ENCODE measurements at places on chromosomes 5 and 9.

DNA sequence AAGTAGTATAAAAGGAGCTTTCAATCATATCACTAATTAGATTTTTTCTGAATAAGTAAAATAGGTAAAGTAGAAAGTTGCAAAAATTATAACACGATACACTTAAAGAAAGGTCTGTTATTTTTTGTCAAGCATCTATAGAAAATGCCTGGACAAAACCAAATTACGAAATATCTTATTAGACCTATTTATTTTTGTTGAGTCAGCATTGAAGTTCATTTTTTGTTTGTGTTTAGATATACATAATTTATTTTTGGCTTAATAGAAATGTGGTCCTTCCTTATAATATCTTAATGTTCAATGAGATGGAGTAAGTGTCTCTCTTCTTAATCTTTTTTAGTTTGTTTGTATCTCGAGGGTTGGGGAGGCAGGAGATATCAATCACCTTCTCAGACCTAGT, 214.8 kb upstream of the GRIA1 start:
- DNase-seq: no peak

DNA sequence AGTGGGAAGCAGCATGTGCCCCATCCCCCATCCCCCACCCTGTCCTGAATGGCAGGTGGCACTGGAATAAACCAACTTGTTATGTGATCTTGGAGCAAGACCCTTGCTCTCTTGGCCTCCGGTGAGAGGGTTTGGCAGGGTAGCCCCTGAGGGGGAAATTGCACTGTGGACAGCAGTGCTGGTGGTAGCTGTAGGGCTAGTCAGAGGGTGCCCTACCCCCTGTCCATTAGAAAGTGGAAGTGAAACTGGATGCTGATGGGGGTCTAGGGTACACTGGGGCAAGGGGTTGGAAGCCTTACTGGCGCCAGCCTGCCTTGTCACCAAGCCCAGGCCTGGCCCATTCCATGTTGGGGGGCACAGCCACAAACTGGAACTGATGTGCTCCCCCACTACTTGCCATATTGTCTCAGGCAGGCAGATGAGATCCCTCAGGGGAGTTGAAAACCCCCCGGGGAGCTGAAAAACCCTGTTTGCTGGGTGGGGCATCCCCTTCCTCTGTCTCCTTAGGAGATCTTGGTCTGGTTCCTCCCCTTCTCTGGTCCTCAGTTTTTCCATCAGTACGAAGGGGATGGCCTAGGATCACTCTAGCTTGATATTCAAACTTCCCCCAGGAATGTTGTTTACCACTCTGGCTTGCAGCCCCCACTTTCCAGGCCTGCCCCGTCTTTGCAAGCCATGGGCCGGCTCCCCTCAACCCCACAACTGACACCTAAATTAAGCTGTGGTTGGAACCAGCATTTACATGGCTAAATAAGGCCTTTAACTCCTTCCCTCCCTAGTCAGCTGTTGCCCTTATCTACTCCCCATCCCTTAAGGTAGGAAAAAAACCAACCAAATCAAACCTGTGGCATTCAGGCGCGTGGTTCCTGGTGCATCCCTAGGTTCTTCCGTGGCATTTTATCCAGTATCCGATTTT, 14.4 kb upstream of the SYNPO start:
- no peak for DNase-seq

DNA sequence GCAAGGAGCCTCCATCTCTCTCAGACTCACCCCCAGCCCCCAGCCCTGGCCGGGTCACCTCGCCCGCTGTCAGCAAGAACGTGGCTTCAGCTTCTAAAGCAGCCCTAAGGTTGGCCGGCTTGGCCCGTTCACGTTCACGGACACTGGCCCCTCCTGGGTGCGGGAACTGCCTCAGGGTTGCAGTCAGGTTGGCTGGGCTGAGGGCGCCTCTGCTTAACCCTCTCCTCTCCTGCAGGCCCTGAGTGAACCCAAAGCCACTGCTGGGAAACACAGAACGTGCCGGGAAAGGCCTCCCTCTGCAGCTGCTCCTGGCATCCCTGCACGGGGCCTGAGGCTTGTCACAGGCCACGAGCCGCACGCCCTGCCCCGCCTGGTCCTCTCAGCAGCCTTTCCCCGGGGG, 40.1 kb upstream of the UBAC1 start:
- DNase-seq: no peak

DNA sequence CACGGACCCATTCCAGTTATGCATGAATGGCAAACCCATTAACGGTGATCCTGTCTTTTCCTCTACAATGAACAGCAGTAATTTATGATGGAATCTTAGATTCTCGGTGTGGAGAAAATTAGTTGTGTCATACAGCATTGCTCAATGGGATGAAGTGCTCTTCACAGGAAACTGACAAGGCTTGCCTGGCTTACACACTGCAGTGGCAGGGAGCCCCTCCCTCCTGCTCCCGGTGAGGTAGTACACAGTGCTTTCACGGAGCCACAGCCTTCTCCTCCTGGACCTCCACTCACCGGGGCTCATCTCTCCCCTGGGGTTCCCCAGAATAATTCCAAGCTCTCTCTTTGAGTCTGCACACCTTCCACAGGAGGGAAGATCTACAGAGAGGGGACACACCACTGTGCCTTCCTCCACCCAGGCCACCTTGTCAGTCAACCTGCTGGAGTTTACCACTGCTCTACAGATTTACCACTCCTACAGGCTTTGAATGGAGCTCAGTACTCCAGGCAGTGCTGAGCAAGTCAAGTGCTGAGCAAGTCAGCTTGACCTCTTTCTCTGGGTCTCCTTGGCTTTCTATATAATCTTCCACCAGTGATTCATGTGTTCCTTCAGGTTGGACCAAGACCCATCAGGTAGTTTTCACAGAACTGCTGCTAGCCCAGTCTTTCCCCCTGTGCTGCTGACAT, 59.1 kb upstream of the TBC1D2 start:
- no peak for DNase-seq

DNA sequence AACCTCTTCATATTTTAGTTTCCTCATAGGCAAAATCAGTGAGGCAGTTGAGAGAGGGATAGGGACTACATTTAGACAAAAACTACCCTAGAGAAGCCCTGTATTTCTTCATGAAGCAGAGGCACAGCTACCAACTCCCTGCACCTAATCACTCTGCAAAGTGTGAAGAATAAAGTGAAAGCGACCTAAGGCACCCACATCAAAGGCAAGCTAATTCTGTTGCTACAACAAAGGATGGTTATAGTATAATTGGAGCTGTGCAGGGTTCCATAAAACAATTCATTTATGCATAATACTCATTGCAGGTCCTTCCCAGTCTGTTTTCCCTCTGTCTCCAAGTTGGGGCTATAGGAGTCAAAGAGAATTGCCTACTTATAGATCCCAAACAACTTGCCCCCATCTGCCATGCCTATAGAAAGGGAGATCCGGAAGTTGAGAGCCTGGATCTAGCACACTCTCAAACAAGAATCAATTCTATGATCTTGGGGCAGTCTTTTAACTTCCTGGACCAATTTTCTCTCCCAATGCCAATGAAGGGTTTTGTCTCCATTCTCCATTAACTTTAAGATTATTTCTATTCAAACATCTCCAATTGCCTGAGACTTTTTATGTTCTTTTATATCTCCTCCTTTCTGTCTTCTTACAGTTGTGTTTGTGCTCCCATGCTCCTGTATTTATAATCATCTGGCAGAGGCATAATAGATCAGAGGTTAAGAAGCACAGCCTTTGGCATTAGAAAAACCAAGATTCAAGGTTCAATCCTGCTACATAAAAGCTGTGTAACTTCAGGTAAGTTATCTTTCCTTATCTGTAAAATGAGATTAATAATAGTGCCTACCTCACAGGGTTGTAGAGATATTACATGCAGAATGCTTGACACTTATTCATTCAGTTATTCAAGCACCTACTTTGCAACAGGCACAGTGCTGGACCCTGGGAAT, 56.0 kb upstream of the PTGER4 start:
- no peak for DNase-seq

- no peak for DNase-seq
Measured at GRCh38 chr9:135565636-135566035, 4.1 kb downstream of the PAEP start.

DNA sequence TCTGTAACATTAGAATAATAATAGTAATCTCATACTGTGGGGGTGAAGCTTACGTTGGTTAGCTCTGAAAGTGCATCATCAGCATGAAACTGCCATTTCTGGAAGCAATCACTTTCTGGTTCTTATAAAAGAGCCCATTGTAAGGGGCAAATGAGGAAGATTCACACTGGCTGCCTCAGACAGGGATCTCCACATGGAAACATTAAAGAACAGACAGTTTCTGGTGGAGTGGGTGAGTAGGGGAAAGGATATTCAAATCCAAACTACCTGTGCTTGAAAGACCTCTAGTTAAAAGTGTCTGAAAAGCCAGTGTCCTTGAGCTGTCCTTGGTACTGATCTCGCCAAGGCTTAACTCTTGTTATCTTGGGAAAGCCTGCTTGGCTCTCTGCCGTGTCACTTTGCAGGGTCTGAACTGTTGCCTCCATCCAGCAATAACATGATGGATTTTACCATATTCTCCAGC, 19.1 kb upstream of the SLC31A2 start:
- no peak for DNase-seq

GRCh38 chr5:141692533-141692888, 10.5 kb upstream of the ARAP3 start:
- DNase-seq: no peak

- DNase-seq: no peak
Measured at GRCh38 chr5:10393491-10393890, 40.0 kb downstream of the MARCHF6 start.

GRCh38 chr9:85600675-85601263, 141.0 kb downstream of the AGTPBP1 start:
- DNase-seq: no peak

DNA sequence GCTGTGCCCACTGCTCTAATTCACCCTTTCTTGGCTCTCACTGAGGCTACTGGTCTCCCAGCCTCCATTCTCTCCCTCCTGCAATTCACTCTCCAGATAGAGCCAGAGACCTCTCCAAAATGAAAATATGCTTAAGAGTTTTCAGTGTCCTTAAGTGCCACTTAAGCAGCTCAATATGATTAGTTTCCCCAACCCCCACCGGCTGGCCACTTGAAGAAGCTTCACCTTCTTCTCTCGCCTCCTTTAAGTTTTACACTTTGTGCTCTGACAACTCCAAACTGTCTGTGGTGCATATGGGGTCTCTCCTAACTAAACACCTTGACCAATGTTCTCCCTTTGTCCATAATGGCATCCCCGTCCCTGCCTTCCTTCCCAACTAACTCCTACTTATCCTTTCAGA, 53.4 kb downstream of the CDK5RAP2 start:
- no peak for DNase-seq

DNA sequence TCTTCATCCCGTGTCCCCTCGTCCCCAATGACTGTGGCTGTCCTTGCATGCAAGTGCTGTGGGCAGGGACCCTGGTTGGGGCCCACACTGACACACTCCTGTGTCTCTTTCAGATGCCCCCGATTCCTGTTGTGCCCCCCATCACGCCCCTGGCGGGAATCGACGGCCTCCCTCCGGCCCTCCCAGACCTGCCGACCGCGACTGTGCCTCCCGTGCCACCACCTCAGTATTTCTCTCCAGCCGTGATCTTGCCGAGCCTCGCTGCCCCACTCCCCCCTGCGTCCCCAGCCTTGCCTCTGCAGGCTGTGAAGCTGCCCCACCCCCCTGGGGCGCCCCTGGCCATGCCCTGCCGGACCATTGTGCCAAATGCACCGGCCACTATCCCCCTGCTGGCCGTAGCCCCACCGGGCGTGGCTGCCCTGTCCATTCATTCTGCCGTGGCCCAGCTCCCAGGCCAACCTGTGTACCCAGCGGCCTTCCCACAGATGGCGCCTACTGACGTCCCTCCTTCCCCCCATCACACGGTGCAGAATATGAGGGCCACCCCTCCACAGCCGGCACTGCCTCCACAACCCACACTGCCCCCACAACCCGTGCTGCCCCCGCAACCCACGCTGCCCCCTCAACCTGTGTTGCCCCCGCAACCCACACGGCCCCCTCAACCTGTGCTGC, 75.0 kb downstream of the WNK2 start:
- DNase-seq: no peak

DNA sequence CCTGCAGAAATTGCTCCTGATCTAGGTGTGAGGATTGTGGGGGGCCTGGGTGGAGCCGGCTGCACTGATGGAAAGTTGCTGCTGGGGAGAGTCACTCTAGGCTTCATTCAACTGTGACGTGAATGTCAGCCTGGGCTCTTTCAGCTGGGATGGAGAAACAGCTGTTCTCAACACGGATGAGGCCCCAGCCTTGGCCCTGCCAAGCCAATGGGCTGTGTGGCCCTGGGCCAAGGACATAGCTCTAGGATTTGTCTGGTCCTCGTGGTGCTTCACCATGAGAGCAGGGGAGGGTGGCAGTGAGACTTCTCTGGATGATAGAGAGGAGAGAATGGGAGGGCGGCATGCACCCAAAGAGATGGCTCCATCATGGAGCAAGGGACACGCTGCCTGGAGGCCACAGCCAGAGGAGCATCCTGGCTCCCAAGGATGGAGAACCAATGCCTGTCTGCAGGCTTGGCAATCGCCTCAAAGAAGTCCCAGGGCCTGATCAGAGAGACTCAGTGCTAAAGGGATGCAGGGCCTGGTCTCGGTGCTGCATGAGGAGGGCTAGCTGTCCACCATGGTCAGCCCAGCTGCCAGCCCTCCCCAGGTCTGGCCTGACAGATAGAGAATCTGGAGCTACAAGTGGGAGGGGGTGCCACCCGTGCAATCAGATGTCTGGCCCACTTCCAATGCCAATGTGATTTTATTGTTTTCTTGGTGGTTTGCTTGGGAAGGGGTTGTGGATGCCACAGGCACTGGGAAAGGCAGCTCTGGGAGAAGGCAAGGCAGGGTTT, 141.0 kb downstream of the GADD45G start:
- no peak for DNase-seq

- no peak for DNase-seq
Measured at GRCh38 chr5:23389291-23390101, 117.9 kb upstream of the PRDM9 start.

DNA sequence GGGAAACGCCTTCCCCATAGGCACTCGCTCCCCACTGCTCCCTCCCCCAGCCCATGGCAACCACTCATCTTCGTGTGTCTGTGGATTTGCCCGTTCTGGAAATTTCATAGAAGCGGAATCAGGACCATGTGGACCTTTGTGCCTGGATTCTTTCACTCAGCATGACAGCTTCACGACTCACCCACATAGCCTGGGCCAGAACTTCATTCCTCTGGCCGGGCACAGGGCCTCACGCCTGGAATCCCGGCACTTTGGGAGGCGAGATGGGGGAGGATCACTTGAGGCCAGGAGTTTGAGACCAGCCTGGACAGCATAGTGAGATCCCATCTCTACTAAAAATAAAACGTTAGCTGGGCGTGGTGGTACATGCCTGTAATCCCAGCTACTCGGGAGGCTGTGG, 12.1 kb upstream of the DIPK1B start:
- DNase-seq: no peak
